ENCODE measurements at places on chromosomes 6 and 20.

DNA sequence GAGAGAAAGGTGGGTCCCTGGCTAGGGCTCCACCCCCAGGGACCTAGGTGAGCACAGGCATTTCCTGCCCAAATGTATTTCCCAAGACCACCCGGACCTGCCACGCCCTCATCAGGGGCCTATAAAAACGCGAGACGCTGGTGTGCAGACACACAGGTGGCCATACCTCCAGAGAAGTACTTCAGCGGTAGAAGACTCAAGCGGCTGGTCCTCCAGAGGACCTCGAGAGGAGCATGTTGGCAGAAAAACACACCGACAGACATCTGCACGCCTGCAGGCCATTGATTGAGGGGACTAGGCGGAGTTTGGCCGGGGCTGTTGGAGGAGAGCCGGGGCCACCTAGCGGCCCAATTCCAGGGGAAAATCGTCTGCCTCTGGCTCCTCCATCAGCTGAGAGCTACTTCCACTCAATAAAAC lies 695.8 kb upstream of the MMS22L start:
- DNase-seq = no peak

GRCh38 chr20:44993343-44993742 lies 27.0 kb downstream of the STK4 start:
- DNase-seq = no peak

DNA sequence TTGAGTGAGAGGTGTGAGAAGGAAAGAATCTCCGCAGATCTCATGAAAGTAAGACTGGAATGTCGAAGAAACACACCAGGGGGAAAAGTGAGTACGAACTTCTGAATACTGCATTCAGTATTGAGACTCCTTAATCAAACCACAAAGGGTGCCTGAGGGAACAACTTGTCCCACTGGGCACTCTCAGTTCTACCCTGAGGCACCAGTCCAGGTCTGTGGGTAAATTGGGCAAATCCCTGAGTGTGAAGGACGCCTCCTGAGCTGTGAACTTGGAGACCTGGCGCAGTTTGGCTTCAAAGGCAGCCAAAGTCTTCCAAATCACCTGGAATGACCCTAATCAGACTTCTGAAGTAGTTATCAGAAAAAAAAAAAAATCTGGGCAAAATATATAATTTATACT lies 329.7 kb downstream of the BTBD9 start:
- DNase-seq = no peak

DNA sequence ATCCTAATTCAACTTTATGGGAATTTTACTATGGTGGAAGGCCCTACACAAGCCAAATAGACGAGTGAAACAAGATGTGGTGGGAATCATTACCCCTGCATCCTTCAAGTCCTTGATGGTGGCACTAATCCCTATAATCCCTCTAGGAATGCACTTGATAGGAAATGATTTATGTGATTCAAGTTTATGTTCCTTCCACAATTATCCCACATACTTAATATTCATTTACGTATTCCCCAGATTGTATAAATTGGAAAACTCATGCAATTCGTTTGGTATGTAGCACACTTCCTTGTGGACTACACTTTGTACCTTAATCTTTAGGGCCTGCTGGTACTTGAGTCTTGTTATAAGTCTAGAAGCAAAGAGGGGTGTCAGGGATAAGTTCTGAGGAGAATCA lies 40.8 kb downstream of the PKIB start:
- no peak for DNase-seq

- DNase-seq = no peak
Measured at GRCh38 chr20:4560667-4561066, 161.0 kb upstream of the PRND start.

DNA sequence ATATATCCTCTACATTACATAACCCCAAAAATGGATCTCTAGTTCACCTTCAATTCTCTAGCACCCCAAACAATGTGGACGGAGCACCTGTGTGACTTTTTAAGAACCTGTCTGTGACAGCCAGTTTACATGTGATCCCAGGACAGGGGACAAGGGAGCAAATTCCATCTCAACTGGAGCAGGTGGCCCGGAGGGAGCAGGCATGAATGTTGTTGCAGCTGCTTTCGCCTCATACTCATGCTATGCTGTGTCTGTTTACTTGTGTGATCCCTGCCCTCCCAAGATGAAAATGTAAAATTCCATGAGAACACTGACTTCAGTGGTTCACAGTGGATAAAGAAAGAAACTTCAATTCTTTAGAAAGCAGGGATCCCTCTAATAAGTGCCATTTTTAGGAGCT lies 600.3 kb downstream of the CDH26 start:
- DNase-seq = no peak

DNA sequence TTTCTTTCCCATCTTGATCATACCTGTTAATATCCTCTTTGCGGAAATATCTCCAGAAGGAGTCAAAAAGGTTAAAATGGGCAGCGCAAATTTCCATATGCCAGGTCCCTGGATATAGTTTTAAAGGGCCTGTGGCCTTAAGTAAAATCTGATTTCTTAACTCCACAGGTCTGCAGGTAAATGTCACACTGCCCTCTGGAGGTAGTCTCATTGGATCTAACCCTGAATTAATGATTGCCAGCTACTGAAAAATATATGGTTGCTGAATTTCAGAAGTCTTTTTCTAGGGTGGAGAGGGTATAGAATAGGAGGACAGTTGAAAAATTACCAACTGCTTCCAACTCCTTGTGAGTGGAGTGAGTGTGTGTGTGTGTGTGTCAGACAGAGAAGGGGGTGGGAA lies 8.5 kb downstream of the MOXD1 start:
- peak; percentile 35 for DNase-seq

GRCh38 chr6:137352859-137353258 lies 133.7 kb upstream of the IFNGR1 start:
- no peak for DNase-seq

DNA sequence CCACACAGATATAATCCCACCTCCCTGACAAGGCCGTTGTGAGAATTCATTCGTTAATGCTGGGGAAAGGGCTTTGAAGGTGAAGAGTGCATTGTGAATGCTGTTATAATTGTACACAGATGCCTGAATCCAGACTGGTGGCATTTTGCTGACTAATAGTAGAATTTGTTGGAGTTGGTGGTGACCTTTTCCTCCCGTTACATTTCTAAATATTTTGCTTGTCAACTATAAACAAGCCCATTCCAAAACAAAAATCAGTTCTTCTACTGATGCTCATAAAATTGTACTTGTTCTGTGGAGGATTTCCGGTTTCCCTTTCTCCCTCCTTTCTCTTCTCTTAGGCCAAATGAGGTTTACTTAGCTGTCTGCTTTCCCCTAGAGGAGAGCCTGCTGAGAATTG lies 253.1 kb upstream of the SUPT3H start:
- no peak for DNase-seq

DNA sequence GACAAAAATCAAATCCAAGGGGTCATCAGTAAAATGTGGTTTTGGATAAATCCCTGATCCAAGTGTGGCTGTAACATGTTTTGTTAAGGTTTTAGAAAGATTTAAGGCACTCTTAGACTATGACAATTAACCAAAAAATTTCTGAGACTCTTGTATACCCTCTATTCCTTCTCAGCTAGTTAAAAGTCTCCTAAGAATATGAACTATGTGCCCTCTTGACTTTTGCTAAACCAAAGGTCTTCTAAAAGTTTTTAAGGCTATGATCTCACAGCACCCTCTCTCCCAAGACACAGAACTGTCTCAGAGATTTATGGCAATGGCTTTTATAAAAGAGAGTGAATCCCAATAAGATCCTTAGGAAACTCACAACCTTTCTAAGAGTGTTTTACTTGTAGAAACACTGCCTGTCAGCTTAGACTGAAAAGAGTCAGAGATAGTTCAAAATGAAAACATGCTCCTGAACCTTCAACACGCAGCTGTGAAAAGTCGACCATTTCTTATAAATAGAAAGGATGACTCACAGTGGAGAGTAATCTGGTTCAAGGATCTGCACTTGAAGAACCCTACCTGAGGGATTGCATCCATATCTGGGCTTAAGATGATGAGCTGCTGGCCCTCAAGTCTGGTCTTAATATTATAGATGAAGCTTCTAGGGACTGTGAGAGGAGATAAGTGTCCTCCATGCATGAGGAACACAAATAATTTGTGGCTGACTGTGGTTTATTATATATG lies 388.4 kb upstream of the GJE1 start:
- DNase-seq = no peak

- no peak for DNase-seq
Measured at GRCh38 chr20:36312724-36313441, 6.7 kb downstream of the DLGAP4 start.

DNA sequence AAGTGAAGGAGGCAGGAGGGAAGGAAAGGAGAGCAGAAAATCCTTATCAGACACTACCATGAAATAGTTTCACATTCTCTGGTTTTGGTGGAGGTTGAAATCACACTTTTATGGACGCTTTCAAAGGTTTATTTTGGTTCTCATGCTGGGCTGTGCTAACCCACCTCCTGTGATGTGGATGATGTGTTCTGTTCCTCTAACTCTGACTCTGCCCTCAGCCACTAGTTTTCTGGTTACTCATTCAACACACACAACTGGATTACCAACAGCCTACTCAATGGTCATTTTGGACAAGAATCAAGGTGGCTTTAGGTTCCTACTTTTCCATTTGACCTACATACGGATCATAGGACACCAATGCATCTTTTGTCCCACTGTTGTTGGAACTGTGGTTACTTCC lies 522.1 kb upstream of the BTBD3 start:
- no peak for DNase-seq

DNA sequence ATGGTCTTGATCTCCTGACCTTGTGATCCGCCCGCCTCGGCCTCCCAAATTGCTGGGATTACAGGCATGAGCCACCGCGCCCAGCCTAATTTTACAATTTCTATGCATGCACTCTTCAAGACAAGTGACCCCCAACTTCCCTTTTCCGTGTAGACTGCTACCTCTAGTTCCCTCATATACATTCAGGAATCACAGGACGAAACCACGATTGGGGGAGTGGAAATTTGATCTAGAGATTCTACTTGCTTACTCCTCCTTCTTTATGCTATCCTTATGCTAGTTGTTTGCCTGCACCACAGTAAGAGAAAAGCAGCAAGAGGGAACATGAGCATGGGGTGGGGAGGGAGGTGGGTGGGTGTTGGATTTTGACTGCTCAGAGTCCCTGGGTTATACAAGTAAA lies 34.9 kb downstream of the OSTM1 start:
- DNase-seq = no peak

GRCh38 chr20:36936341-36936740 lies 15.2 kb downstream of the SAMHD1 start:
- DNase-seq = no peak

DNA sequence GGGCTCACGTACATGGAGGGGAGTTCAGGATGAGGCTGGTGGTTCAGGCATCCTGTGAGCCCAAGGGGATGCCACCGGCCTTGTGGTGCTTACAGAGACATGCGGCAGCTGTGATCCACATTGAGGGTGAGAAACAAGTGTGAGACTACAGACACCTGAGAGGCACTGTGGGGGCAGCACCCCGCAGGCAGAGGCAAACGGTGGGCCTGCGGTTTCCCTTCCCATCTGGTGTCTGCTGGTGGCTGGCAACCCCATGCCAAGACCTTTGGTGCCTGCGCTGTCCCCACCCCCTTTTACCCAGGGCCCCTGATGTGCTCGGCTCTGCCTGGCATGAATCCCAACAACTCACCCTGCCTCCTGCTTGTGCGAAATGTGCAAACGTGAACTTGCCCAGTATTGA lies 42.0 kb downstream of the ERMARD start:
- DNase-seq = no peak

DNA sequence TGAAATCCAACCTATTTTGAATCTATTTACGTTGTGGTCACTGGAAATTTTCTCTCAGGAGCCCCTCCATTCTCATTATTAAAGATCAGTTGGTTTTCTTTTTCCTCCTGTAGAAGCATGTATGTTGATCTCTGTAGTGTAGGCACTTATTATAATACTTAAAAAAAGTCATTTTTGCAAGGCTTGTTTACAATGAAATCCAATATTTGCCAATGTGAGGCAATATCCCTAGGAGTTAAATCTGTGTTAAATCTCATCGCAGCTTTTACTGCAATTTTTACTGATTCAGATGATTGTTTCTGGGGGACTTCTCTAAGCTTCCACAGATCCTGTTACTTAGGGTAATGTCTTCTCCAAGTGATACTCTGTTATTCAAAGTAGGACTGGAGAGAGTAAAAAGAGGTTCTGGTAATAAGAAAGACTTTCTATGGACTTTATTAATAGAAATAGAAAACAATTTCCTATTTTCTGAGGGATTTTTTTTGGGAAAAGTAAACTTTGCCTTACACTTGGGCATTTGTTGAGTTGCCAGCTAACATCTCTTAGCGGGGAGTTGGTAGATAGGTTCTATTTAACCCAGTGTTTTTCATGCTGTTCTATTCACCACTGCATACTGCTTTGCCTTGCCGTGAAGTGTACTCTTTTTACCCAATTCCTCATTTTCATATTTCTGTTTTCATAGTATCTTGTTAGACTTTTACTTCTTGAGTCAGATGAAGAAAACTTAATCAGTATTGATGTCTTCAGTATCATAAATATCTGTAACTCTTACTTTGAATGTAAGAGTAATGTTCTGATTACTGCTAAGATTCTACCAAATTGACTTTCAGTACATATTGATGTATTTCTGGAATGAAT lies 48.6 kb downstream of the CDKAL1 start:
- DNase-seq = no peak

DNA sequence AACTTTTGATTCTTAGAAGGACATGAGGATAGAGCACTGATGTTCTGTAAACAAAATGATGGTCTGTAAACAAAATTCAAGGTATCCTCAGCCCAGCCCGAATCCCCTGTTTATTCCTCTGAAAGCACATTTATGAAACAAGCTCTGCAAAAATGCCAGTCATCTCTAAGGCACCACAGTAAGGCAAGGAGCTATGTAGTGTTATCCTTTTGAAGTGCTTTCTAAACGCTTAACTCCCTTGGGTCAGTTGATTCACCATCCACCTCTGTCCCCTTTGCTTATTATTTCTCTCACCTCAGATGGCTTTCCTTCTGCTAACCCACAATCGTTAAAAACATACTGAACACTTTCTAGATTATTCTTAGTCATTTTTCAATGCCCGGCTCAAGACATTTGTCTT lies 93.8 kb downstream of the ATXN1 start:
- DNase-seq = no peak

DNA sequence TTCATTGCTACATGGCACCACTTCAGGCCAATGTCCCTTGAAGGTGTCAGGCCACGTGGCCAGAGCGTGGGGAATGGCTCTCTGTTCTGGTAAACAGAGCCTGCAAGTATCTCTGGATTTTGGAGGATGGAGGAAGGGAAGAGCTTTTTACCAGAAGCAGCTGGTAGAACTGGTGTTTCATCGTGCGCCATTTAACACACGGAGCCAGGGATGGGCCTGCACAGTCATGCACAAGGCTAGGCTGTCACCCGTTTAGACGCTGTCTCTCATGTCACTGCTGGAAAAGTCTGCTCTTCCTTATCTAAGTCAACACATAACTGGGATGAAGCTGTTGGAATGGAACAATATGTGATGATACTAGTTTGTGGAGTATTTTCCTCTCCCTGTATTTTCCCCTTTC lies 123.9 kb downstream of the IBTK start:
- no peak for DNase-seq

GRCh38 chr6:167236239-167236571 lies 54.9 kb upstream of the UNC93A start:
- no peak for DNase-seq

GRCh38 chr20:24891546-24892393 lies 57.3 kb upstream of the CST7 start:
- DNase-seq = no peak

All from Calu3 (cell line).